Psoas muscle (tissue), 8 donors: ENCODE measurements at places on chromosomes 16 and 17.
A peak's percentile ranks its signal among the peaks of the same experiment; 100 is the strongest.

DNA sequence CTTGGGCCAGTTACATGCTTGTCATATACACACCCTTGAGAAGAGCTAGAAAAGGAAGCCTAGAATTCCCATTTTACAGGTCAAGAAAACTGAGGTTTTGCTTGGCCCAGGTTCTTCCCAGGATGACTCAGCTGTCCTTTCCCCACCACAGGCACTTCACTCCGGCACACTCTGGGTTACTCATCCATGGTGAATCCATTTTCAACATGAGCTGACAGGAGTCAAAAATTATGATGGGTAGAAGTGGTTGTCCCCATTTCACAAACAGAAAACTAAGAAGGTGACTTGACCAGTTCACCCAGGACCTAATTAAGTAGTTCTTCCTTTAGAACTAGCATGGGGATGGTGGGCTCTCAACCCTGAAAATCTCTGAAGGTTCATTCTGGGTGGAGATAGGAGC lies 67.2 kb downstream of the USP22 start:
- DNase-seq: no peak

GRCh38 chr17:62626719-62627218 lies 701 bp upstream of the MRC2 start:
- peak; percentile 67 for DNase-seq

GRCh38 chr17:78933025-78933958 lies 8.1 kb upstream of the TIMP2 start:
- peak; percentile 74 for DNase-seq

DNA sequence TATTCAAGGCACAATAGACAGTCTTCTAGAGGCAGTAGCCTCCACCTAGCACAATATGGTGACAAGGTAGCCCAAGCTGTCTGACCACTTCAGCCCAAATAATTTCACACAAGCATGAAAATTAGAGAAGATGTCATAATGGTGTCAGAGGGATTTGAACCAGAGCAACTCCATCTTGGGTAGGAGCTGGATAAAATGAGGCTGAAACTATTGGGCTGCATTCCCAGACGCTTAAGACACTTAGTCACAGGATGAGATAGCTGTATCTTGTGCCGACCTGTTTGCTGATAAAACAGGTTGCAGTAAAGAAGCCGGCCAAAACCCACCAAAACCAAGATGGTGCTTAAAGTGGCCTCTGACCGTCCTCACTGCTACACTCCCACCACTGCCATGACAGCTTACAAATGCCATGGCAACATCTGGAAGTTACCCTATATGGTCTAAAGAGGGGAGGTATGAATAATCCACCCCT lies 192.6 kb downstream of the CPPED1 start:
- no peak for DNase-seq

DNA sequence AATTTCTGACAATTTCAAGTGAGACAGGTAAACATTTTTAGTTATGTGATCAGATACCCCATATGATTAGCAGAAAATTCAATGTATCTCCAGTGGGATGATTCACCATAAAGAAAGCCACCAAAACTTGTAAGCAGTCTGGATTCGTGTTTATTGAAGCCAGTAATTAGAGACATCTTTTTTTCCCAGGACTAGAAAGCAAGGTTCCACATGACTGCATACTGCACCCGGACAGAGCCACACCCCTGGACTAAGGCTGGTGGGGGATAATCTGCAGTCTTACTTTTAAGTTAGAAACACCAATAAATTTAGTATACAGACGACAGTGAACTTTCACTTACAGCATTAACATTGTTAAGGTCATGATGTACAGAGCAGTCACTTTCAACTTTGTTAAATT lies 24.2 kb upstream of the CMTM4 start:
- no peak for DNase-seq

DNA sequence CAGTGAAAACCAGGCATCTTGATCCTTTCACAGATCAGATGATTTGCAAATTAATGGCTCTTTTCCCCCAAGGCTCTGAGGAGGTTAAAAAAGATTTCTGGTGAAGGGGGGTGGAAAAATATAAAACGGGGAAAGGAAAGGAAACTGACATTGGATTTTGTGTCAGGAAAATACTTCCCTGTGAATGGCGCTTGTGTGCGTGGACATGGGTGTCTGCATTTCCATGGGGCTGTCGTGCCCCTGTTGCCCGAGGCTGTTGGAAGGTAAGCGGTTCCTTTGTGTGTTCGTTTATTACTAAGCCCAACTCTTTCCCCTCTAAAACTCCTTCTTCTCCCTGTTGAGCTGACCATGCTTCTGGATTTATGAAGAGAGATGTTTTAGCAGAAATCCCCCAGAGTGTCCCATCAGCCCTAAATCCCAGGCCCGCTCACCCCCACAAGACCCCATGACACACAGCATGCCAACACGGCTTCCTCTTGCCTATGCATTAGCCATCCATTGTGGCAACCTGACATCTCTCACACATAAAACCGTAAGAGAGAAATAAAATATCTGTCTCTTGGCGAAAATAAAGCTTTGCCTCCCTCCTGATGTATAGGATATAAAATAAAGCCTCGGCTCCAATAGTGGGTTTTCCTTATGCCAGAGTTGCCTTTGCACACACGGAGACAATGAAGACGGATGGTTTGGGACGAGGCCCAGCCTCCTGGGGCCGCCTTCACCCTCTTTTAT lies 7.3 kb upstream of the LHX1 start:
- no peak for DNase-seq

GRCh38 chr17:33945646-33946546 lies 309.2 kb upstream of the CCL2 start:
- no peak for DNase-seq

- no peak for DNase-seq
Observed at GRCh38 chr16:2257726-2258125, 6.3 kb upstream of the ECI1 start.

DNA sequence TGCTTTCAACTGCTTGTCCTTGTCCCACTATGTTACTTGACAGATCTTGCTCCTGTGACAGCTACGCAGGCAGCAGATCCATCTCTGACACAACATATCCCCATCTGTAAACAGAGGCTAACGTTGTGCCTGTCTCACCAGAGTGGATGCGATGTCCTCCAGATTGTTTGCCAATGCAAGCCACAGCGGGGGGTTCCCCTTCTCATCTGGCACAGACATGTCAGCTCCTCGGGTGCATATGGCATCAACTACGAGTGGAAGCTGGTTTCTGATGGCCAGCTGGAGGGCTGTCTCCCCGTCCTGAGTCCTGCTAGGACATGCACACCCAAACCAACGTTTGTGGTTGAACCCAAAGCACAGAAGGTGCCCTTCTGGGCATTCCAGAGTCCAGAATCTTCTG lies 39.0 kb downstream of the CYB5D2 start:
- DNase-seq: no peak

DNA sequence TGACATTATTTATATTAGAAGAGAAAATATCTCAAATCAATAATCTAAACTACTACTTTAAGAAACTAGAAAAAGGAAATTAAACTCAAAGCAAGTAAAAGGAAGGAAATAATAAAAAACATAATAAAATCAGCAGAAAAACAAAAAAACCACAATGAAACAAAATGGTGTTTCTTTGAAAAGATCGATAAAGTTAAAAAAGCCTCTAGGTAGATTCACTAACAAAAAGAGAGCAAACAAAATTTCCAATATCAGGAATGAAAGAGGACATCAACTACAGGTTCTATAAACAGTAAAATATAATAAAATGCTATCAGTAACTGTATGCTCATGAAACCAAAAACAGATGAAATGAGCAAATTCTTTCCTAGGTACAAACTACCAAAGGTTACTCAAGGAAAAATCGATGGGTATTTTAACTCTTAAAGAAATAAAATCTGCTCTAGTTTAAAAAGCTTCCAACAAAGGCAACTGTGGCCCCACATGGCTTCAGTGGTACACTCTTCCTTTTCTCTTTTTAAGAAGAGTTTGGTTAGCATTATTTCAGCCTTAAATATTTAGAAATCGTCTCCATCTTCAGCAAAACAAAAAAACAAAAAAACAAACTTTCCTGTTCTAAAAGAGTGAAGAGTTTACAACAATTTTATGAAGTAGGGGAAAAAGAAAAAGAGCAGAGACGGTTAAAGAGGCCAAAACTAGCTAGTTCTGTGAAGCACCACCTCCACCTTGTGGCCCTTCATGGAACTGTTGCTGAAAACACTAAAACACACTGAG lies 102.2 kb downstream of the TRIM37 start:
- peak; percentile 24 for DNase-seq

DNA sequence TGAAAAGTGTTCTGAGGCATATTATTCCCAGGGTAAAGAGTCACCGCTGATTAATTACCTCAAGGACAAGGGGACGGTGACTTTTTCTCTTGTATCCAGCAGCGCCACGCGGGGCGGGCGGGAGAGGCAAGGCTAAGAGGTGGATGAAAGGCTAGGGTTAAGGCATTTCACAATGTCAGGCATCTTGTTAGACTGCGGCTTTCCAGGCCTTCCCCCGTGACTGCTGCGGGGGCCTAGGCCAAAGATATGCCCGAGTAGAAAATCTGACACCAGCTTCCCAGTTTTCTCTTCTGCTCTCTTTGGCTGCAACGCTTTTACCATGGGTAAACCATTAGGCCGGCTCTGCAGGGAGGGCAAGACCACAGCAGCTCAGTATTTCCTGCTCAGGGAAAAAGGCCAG lies 698.2 kb downstream of the MAF start:
- peak; percentile 40 for DNase-seq

GRCh38 chr17:40949418-40949817 lies 12.0 kb upstream of the KRT23 start:
- DNase-seq: no peak

GRCh38 chr16:499924-500323 lies 27.6 kb upstream of the CAPN15 start:
- no peak for DNase-seq

- peak; percentile 84 for DNase-seq
Observed at GRCh38 chr16:89320782-89321501, 103.4 kb downstream of the ZNF778 start.

GRCh38 chr16:23155445-23156049 lies 6.3 kb upstream of the USP31 start:
- DNase-seq: no peak

DNA sequence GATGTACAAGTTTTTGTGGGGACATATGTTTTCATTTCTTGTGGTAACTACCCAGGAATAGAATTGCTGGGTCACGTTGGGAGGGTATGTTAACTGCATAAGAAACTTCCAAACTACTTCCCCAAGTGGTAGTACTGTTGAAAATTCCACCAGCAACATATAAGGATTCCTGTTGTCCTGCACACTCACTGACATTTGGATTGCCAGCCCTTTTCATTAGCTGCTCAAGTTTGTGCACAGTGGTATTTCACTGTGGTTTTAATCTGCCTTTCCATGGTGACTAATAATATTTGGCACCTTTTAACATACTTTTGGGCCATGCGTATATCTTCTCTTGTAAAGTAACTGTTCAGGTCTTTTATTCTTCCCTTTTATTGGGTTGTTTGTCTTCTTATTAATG lies 103.3 kb downstream of the GNAO1 start:
- no peak for DNase-seq

- peak; percentile 75 for DNase-seq
Observed at GRCh38 chr17:76688165-76688622, 22.6 kb downstream of the MXRA7 start.

DNA sequence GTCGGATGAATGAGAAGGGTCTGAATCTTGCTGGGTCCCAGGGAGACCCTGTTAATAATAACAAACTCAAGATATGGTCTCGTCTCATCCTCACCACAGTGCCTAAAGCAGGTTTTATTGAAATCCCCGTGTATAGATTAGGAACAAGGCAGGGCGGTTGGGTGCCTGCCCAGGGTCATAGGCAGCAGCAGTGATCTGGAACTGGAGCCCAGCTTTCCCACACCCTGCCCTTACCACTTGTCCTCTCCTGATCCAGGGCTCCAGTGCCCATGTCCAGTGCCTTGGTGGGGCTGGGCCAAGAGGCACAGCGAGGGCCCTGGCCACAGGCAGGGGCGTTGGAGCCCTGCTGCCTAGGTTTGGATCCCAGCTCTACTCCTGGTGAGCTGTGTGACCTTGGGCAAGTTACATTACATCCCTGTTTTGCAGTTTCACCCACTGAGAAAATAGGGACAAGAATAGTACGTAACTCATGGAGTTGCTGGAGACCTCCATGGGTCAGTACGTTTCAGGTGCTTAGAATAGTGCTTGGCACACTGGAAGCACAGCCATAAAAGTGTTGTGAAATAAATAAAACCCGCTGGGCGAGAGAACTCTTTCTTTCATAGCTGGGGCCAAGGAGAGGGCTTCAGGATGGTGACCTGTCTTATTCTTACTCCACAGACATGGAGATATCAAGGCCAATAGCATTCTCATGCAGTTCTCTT lies 13.9 kb downstream of the SOCS3 start:
- DNase-seq: no peak

- no peak for DNase-seq
Observed at GRCh38 chr16:67006930-67007658, 18.7 kb downstream of the CES4A start.

- DNase-seq: no peak
Observed at GRCh38 chr16:50942143-50942542, 200.3 kb downstream of the CYLD start.

GRCh38 chr17:44438636-44439035 lies 49.2 kb upstream of the ITGA2B start:
- DNase-seq: peak; percentile 72

DNA sequence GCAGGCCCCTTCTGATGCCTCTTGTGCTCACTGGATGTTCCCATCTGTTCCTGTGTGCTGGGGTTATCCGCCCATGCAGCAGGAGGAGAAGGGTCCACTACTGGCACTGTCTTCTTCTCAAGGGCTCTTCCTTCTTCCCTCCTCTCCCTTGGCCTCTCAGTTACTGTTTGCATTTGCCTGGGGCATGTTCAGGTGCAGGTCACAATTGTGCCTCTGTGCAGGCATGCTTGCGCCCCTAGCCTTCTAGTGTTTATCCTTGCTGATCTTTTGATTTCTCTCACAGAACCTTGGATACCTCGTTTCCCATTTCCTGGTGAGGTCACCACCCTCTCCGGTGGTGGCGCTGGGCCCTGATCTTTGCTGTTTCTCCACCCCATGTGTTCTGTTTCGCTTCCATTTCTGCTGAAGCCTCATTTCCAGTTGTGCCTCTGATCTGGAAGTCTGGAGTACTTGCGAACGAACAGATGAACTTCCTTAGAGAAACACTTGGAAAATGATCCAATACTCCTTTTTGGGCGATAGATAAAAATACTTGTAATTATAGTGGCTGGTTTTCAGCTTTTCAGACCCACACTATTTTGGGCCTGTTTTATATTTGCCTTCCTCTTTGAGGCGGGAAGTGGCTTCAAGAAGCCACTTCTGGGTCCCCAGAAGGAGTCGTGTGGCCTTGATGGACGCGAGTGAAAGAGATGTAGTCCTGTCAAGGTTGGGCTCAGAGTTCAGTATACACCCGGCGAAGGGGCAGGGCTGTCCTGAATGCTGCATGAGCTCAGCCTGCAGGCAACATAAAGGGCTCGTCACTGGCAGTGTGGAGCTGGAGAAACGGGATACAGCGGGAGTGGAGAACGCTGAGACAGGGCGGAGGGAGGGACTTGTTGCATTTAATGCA lies 312.9 kb downstream of the SNX29 start:
- no peak for DNase-seq
